ENCODE measurements at places on chromosomes 13 and 19.

DNA sequence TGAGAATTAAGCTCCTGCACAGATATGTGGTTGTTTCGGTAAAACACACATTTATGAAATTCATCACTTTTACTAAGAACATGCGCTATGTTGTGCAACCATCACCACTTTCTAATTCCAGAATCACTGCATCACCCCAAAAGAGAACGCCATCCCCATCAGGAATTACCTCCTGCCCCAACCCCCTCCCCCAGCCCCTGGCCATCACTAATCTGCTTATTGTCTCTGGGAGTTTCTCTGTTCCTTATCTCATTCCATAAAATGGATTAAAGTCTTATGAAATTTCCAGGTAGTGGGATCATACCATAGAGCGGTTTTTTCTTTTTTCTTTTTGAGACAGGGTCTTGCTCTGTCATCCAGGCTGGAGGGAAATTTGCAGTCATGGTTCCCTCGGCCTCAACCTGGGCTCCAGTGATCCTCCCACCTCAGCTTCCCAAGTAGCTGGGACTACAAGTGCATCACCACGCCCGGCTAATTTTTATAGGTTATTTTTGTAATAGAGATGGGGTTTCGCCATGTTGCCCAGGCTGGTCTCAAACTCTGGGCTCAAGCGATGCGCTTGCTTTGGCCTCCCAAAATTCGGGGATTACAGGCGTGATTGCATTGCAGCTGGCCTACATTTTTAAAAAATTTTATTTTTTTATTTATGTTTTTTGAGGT, 3.5 kb downstream of the ZSCAN5B start:
- DNase-seq, result no peak

DNA sequence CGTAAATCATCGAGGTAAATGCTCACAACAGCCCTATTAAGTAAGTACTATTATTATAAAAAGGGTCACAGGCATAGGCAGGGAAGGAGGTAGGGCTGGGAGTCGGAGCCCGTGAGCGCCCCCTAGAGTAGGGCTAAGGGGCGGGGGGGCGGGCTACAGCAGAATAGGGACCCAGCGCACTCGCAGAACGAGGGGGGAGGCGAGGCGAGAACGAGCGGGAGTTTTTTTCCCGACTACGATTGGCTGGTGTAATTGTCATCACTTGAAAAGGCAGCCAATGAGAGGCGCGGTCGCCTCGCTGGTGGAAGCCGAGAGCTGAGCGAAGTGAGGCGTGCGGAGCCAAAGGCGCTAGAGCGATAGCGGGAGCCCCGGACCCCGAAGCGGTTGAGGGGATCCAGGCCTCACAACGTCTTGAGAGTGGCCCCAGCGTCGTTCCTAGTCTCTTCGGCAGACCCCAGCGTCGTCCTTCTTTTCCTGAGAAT, 24.2 kb downstream of the KEAP1 start:
- DNase-seq, result peak; percentile 98

DNA sequence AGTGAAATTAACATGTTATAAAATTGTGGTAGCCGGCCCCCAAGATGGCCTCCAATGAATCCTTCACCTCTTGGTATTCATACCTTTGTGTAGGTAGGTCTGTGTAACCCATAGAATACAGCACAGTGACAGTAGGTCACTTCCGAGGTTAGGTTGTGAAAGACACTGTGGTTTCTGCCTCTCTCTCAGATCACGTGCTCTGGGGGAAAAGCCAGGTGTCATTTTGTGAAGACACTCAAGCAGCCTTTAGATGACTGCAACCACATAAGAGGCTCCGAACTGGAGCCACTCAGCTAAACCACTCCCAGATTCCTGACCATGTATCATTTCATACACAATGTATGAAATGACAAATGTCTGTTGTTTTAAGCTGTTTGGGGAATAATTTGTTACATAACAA, 9.8 kb upstream of the USPL1 start:
- no peak for DNase-seq

DNA sequence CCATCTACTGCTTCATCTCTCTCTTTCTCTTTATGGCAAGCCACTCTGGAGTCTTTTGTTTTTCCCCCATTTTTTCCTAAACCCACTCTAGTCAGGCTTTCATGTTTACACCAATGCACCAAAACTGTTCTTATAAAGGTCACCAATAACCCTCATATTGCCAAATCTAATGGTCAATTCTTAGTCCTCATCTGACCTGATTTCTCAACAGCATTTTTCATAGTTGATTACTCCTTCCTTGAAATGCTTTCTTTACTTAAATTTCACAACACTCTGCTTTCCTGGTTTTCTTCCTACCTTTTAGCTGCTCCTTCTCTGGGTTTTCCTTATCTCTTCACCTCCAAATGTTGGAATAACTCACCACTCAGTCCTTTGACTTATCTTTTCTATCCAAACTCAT, 47.9 kb downstream of the MICU2 start:
- DNase-seq, result no peak
